ENCODE measurements at places on chromosomes 7 and 10. TPM values are rescaled to one million over a fixed set of nuclear protein-coding genes. Genes with fewer than 3 reads are reported as not detected.

DNA sequence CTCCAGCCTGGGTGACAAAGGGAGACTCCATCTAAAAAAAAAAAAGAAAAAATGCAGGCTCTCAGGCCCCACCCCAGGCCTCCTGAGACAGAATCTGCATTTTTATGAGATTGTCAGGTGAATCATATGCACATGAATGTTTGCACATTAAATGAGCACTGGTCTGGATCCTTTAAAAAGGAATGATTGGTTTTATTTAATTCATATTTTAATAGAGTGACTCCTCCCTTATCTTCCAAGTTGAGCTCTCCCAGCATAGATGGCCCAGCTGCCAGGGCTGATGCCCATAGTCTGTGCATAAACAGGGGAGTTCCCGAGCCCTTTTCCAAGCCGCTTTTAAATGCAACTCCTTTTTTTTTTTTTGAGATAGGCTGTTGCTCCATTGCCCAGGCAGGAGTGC is 28.5 kb downstream of the CUX1 start:
- DNase-seq: no peak

GRCh38 chr10:28839600-28840007 is 162.3 kb downstream of the BAMBI start:
- peak; percentile 48 for DNase-seq

- DNase-seq: no peak
Observed at GRCh38 chr7:55100544-55101327, 81.9 kb downstream of the EGFR start.

GRCh38 chr7:51261950-51262795 is 54.4 kb downstream of the COBL start:
- DNase-seq: no peak

DNA sequence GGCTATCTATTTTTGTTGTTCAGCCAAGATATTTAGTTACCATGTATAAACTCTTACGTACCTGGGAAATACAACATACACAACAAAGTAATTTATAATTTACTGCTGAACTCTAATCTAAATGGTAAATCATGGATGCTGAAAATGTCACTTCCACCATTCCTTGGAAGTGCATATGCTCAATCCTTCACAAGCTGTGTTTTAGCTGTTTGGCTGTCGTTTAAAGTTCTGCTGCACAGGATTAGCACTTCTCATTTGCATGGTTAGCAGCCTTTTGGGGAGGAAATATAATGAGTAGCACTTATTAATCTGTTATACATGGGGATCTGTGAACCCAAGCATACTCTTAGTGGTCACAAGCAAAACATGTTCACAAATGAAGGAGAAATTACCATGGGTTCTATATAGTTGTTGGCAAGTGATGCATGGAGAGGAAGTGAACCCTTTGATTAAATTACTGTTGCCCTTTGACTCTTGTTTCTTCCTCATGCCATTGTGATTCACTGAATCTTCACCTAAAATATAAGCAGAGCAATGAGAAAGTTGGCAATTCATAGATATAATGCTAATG is 18.5 kb downstream of the PIK3CG start:
- no peak for DNase-seq

DNA sequence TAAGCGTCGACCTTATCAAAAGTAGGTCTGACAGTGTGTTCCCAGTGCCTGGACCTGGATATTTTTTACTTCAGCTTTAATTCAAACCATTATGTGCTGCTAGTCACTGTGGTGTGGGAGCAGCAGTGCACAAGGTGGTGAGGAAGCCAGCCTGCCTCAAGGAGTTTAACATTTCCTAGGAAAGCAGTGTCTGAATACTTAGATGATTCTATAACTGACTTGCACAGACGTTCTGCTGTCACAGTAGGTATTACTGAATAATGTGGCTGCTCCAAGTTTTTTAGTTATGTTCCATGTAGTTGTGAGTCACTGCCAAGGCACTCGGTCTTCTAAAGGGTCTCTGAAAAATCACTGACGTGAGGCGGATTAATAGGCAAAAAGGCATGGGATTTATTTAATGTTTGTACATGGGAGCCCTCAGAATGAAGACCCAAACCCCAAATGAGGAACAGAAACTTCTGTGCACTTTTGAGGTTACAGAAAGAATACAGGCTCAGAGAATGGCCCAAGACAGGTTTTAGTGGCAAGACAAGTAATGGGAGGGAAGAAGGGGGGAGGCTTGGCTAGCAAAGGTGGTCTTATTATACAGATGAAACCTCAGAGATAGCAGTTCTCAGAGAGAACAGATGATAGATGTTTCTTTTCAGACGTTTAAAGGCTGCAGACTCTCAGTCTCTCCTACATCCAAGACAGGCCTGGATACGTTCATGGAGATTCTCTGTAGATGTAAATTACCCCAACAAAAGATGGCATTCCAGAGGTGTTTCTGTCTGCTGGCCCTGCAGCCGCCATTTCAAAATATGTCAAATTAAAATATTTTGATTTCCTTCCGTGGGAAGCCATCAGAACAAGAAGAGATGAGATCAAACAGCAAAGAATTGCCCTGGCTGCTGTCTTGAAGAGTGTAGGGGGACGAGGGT is 209.3 kb downstream of the SDK1 start:
- no peak for DNase-seq

GRCh38 chr7:5363729-5364128 is 59.9 kb downstream of the TNRC18 start:
- DNase-seq: no peak

DNA sequence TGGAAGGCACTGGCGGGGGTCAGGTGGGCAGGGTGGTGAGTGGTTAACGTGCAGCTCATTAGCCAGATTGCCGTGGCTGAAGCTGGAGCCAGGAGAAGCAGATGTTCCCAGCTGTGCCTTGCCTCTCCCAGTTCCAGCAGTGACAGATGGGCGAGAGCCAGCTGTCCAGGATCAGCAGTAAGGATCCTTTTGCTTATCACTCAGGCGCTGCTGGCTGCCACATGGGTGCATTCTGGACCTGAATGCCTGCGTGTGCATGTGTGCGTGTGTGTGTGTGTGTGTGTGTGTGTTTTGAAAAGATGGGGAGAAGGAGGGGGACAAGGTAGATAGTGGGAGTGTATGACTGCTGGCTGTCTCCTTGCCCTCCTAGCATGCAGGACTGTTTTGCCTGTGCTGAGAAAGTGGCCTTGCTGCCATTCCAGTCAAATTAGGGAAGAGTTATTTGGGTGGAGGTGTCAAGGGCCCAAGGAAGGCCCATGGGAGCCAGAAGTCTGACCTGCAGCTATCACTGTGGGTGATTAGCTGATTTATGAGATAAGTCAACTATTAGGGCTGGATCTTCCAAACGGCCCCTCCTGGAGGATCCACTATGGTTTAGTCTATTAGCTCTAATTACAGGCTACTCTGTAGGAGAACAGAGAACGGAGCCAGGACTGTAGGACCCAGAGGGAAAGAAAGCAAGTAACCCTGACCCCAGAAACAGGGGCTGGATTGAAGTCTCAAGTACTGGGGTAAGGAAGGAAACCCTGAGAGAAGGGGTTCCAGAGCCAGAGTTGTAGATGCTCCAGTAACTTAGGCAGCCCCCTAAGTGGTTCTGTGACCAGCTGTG is 3.3 kb downstream of the EPHA1 start:
- no peak for DNase-seq

GRCh38 chr10:98589691-98590090 is 143.0 kb upstream of the HPS1 start:
- DNase-seq: no peak

DNA sequence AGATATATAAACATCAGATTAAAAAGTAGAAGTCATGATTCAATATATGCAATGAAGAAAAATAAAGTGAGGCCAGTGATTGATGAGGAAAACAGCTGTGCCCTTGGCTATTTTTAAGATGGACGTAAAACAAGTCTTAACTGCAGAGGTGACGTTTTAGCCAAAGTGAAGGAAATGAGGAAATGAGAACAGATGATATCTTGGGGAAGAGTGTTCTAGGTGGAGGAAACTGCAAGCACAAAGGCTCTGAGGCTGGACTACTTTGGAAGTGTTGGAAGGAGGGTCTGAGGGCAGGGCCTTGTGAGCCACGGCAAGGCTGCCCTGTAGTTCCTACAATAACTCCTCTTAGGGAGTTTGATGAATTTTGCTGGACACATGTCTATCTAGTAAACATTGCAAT is 140.5 kb upstream of the AKR1E2 start:
- no peak for DNase-seq

GRCh38 chr7:135023622-135024021 is 37.3 kb downstream of the AGBL3 start:
- DNase-seq: no peak

GRCh38 chr10:68043030-68043429 is 32.1 kb downstream of the HERC4 start:
- no peak for DNase-seq

DNA sequence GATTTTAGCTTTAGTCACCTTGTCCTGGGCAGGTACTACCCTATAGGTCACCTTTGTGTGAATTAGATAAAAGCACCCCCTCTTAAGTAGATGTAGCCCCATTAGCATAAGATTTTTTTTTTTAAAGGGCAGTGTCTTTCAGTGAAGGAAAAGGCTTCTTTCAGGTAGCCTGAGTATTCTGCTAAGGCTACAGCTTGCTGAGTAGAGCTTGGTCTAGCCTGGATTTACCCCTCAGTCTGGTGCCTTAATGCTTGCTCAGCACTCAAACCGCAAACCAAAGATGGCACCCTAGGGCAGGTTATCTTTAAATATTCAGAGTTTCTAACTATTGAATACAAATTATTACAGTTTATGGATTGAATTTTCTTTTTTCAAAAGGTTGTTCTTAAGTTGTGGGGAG is 83.4 kb downstream of the GLCCI1 start:
- no peak for DNase-seq

- DNase-seq: peak; percentile 84
Observed at GRCh38 chr7:128827248-128827958, 2.8 kb upstream of the FLNC start.

GRCh38 chr7:106358103-106358663 is 73.4 kb upstream of the NAMPT start:
- DNase-seq: no peak

DNA sequence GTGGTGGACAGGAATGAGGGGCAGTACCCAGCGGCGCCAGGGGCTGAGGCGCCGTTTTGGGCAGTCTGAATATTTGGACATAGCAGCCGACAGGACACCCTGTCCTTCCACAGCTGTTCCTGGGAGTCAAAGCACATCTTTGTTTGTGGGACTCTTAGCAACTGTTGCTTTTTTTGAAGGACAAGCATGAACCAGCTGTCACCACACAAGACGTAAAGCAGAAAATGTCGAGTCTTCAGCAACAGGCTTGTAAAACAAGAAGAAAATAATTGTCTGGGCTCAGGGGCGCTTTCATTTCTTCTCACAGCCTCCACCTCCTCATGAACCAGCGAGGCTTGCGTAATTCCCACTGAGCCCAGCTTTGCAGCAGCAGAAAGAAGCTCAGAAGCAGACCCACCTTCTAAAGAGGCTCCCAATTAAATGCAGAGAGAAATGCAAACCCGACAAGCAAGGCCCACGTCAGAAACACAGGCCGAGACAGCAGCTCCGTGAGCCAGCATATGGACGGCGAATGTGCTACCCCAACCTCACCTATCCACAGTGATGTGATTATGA is 68.9 kb upstream of the DNAAF5 start:
- no peak for DNase-seq

GRCh38 chr7:29335188-29336083 is 140.9 kb downstream of the CHN2 start:
- DNase-seq: no peak

GRCh38 chr7:122528879-122529481 is 169.9 kb downstream of the RNF133 start:
- DNase-seq: peak; percentile 6

GRCh38 chr10:21732067-21732772 is 198.2 kb downstream of the MLLT10 start:
- DNase-seq: peak; percentile 72

- DNase-seq: no peak
Observed at GRCh38 chr10:43024942-43025700, 51.7 kb upstream of the RET start.

- DNase-seq: no peak
Observed at GRCh38 chr10:96873756-96874467, 41.8 kb downstream of the LCOR start.

GRCh38 chr10:3801558-3802192 is 16.7 kb upstream of the KLF6 start:
- no peak for DNase-seq

- no peak for DNase-seq
Observed at GRCh38 chr7:55555160-55555559, 17.1 kb downstream of the VOPP1 start.

DNA sequence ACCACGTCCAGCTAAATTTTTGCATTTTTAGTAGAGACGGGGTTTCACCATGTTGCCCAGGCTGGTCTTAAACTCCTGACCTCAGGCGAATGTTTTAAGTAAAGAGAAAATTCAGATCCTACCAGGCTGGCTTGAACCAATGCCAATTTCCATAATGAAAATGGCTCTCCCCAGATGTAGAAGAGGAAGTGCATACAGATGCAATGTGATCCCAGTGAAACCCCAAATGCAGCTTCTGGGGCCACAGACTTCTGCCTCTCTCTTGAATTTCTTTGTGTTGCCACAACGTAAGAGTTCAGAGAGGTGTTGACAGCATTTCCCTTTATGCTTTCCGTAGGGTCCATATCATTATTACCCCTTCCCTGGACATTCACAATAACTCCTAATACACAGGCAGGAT is 29.6 kb upstream of the GOT1 start:
- DNase-seq: no peak

MMP21 gene
- total RNA-seq: not detected

NDUFB8 gene
- total RNA-seq: 255 TPM

RHOBTB1 gene
- 19.9 TPM for total RNA-seq

C7orf33 gene
- total RNA-seq: 0.23 TPM

GIMAP6 gene
- not detected for total RNA-seq

TFR2 gene
- total RNA-seq: 9.7 TPM

PILRB gene
- 58.9 TPM for total RNA-seq

VENTX gene
- total RNA-seq: 0.12 TPM

SPDYE5 gene
- not detected for total RNA-seq

SEC23IP gene
- 116 TPM for total RNA-seq

OR2A5 gene
- not detected for total RNA-seq

CCDC71L gene
- total RNA-seq: 4.9 TPM

HTRA1 gene
- total RNA-seq: 0.70 TPM

VWA2 gene
- total RNA-seq: 1.2 TPM

HOXA11 gene
- 0.53 TPM for total RNA-seq

GTPBP4 gene
- 175 TPM for total RNA-seq

Data from Caco-2 (cell line).